ENCODE measurements at places on chromosomes 3 and 15. TPM values are rescaled to one million over a fixed set of nuclear protein-coding genes. Genes with fewer than 3 reads are reported as not detected.
A peak's percentile ranks its signal among the peaks of the same experiment; 100 is the strongest.

Gene SKOR1
- 0.75 TPM for total RNA-seq

Gene TIMP4
- total RNA-seq: not detected

GRCh38 chr3:126355777-126356372 is 1.3 kb downstream of the KLF15 start:
- DNase-seq: peak; percentile 76
- H3K4me3 ChIP-seq: peak overlapping the region; percentile 87

GRCh38 chr15:87522997-87523396 is 733.5 kb downstream of the NTRK3 start:
- H3K27ac ChIP-seq: no peak overlapping the region
- peaks cover 6% of the 10 kb centered on the region for H3K27me3 ChIP-seq
- H3K4me3 ChIP-seq: no peak overlapping the region
- DNase-seq: no peak
- H3K4me1 ChIP-seq: peaks cover 4% of the 10 kb centered on the region
